ENCODE measurements at places on chromosomes 5 and 9.

- DNase-seq, result no peak
Observed at GRCh38 chr9:83235526-83235925, 172.6 kb upstream of the RASEF start.

DNA sequence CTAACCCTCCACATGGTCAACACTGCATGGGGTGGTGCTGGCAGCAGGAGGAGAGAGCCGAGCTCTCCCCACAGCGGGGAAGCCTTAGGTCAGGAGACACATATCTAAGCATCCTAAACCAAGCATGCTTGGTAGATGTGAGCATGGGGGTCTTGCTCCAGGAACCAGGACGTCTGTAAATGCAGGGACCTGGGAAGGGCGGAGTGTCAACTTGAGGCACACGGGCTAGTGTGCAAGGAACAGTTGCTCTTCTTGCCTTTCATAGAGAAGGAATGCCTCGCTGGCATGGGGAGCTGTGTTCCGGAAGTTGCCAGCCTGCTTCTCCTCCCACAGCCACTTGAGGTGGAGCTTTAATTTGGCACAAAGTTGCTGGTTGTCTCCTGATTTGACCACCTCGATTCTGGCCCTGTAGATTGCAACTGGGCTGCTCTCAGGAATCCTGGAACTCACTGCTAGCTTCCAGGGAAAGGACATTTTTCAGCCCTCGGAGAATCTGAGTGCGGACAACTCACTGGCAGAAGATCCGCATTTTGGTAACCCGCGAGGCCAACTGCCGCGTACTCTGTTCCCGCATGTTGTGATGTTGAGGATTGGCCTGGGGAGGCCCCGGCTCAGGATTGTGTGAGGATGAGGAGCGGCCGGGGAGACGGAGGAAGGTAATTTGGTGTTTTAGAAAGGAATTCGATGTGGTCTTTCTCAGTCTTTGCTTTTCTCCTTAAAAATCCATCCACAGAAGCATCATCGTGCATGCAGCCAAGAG is 370.3 kb upstream of the IRX1 start:
- no peak for DNase-seq

DNA sequence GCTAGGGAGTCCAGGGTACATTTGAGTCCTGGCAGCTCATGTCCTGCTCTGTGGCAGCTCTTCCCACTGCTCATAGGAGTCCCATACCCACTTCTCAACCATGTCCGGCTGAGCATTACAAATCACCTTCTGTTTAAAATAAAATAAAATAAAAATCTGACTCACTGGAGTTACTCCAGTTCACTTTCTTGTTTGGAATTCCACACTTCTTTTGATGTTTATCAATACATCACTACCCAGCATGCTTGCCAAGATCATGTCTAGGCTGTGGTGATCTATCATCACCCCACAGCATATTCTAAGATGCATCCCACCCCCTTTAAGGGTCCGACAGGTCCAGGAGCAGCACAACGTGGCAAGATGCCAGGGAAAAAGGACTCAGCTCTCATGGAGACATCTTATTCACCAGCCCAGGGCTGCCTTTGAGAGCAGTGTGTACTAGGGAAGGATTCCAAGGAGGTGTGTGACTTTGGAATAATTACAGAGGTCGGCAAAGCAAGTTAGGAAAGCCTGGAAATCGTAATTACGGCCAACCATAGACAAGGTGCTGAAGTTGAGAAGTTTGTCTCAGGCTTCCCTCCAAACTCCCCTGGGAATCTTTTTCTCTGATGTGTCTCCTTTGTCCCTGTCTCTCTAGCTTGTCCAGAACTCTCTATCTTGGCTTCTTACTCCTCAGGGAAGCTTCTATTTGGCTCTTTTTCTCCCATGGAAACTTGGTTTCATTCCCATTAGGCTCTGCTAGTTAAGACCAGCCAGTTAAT is 111.4 kb upstream of the SLC1A3 start:
- no peak for DNase-seq

- no peak for DNase-seq
Observed at GRCh38 chr9:98962181-98962560, 18.5 kb downstream of the COL15A1 start.

DNA sequence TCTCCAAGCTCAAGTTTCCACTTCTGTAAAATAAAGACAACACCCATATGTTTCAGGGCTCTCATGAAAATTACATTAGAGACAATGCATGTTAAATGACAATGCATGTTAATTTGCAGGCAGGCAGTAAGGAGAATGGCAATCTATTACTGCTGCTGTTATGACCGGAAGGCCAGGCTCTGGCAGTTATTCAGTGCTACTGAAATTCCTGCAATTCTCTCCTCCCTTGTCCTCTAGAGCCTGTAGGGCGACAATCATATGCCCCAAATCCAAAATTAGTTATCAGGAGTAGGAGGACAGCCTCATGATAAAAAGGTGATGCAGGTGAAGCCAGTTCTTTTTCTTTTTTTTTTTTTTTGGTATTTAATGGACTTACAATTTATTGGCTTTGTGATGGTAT is 42.2 kb upstream of the CAST start:
- DNase-seq, result no peak

All from NCI-H69 (cell line).